ENCODE measurements at places on chromosomes 4 and X. TPM values are rescaled to one million over a fixed set of nuclear protein-coding genes. Genes with fewer than 3 reads are reported as not detected.

DNA sequence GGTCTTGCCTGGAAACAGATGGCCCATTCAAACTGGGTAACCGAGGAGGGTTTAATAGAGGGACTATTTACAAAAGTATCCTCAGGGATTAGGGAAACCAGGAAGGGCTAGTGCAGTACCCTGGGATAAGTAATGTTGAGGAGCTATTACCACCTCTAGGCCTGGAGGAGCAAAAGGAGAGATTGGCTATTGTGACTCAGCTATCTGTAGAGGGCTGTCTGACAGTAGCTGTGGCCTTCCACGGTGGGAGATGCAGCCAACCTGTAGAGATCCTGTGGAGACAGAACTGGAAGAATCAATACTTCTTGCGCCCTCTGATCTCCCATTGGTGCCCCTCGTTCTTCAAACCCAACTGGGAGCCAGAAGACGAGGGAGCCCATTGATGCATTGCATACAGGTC is 34.1 kb upstream of the RPS6KA3 start:
- no peaks in the 10 kb centered on the region for H3K36me3 ChIP-seq
- no peak for DNase-seq
- H3K4me1 ChIP-seq, result no peaks in the 10 kb centered on the region
- H3K27me3 ChIP-seq, result no peaks in the 10 kb centered on the region
- no peak overlapping the region for H3K4me3 ChIP-seq

DNA sequence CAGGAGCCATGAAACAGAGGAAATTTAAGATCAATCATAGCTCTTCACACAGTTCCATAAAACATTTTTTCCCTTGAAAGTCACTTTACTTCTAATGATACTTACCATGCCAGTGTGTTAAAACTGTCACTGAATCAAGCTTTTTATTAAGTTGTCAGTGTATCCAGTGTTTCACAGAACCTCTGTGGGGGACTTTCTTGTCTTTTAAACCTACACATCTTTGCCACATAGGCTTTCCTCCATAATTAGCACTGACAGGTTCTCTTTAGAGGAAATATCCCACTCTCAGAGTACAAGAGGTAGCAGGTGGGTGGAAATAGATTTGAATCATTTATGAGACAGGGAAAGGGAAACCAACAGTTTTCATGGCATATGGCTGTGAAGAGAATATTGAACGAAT is 25.8 kb upstream of the DYNLT3 start:
- DNase-seq, result no peak
- H3K27me3 ChIP-seq, result no peaks in the 10 kb centered on the region
- H3K27ac ChIP-seq, result no peak overlapping the region
- no peaks in the 10 kb centered on the region for H3K4me1 ChIP-seq
- H3K4me3 ChIP-seq, result no peak overlapping the region

DNA sequence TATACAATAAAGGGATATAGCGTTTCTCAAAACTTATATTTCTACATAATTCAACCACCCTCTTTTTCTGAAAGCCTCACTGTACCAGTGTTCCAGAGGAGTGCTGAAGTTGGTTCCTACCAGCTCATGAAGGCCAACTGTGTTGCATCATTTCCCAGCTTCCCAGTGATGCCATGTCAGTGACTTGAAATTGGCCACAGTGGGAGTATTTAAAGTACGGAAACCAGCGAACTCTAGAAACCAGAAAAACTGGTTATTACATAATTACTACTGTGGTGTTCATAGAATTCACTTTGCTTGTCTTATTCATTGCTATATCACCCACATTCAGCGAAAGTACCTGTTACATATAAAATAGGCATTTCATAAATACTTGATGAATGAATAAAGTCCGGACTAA is 135.4 kb downstream of the GC start:
- H3K36me3 ChIP-seq, result no peaks in the 10 kb centered on the region
- H3K4me1 ChIP-seq, result no peaks in the 10 kb centered on the region
- no peaks in the 10 kb centered on the region for H3K27me3 ChIP-seq
- H3K27ac ChIP-seq, result no peak overlapping the region
- H3K4me3 ChIP-seq, result no peak overlapping the region

DNA sequence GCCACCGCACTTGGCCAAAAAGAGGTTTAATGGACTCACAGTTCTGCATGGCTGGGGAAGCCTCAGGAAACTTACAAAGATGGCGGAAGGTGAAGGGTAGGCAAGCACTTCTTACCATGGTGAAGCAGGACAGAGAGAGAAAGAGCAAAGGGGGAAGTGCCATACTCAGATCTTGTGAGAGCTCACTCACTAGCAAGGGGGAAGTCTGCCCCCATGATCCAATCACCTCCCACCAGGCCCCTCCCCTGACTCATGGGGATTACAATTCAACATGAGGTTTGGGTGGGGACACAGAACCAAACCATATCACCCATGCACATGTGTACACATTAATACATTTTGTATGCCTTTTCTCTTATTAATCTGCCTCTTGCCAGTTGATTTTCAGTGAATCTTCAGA is 77.2 kb upstream of the HSD17B10 start:
- DNase-seq, result no peak
- H3K4me3 ChIP-seq, result no peak overlapping the region
- H3K27ac ChIP-seq, result no peak overlapping the region
- no peaks in the 10 kb centered on the region for H3K4me1 ChIP-seq

DNA sequence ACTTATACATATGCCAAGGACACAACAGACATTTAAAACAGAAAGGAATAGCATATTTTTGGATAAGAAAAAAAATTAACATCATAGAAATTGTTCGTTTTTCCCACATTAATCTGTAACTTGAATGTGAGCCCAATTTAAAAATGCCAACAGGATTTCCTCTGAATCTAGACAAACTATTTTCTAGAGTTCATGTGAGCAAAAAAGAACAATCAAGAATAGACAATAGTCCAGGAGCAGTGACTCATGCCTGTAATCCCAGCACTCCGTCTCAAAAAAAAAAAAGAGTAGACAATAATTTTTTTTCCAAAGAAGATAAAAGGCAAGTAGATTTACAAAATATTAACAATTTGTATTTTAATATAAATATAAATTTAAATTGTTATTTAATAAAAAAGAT is 73.7 kb upstream of the DUSP21 start:
- H3K4me3 ChIP-seq, result no peak overlapping the region
- no peaks in the 10 kb centered on the region for H3K36me3 ChIP-seq
- H3K27ac ChIP-seq, result no peak overlapping the region
- no peaks in the 10 kb centered on the region for H3K27me3 ChIP-seq
- no peak for DNase-seq

DNA sequence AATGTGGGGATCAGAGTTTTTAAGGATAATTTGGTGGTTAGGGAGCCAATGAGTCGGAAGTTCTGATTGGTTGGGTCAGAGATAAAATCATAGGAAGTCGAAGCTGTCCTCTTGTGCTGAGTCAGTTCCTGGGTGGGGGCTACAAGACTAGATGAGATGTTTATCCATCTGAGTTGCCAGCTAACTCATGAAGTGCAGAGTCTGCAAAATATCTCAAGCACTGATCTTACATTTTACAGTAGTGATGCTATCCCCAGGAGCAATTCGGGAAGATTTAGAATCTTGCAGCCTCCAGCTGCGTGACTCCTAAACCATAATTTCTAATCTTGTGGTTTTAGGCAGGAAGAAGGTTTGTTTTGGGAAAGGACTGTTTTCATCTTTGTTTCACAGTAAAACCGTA is 565.8 kb upstream of the SPANXN1 start:
- H3K27ac ChIP-seq, result no peak overlapping the region
- H3K4me1 ChIP-seq, result no peaks in the 10 kb centered on the region
- H3K36me3 ChIP-seq, result no peaks in the 10 kb centered on the region
- no peak for DNase-seq
- no peaks in the 10 kb centered on the region for H3K27me3 ChIP-seq

GRCh38 chr4:177287255-177287654 is 22.4 kb upstream of the NEIL3 start:
- no peaks in the 10 kb centered on the region for H3K27me3 ChIP-seq
- H3K27ac ChIP-seq, result no peak overlapping the region
- H3K36me3 ChIP-seq, result no peaks in the 10 kb centered on the region

DNA sequence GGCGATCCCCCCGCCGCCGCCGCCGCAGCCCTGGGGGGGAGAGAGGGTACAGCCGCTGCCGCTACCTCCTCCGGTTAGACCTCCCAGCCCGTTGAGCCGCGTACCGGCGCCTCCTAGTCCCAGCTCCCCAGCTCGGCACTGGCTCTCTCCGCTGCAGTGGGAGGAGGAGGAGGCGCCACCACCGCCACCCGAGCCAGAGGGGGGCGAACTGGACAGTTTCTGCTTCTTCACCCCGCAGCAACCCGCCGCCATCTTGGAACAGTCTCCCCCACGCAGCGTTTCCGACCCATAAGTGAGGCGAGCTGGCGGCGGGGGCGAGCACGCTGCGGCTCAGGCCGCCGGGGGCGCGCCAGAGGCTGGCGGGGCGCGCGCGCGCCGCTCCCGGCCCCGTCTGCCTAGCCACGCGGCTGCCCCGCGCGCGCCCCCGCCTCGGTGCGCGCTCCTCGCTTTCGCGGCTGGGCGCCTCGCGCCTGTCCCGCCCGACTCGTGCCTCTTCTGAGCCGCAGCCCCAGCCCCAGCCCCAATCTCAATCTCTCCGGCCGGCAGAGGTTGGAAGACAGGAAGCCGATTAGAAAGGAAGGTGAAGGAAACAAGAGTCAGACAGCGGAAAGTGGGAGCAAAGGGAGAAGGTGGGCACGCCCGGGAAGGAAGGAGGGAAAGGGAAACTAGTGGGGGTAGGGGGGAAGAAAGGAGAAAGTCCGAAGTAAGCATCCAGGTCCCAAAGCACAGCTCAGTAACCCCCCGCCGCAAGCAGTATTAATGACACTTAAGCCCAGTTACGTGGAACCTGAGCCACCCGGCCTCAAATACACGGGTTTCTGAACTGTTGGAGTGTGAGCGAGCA is at the start of gene AMMECR1:
Gene AMMECR1, minus strand, starts transcription at position 266 of the 844 bp plus-strand sequence. Its CDS starts 14 bp downstream, at position 252.
- H3K36me3 ChIP-seq, result no peaks in the 10 kb centered on the region
- H3K4me1 ChIP-seq, result no peaks in the 10 kb centered on the region
- DNase-seq, result peak; percentile 79
- no peaks in the 10 kb centered on the region for H3K27me3 ChIP-seq

GRCh38 chr4:169658975-169659715 is 38.8 kb downstream of the CLCN3 start:
- peaks cover 3% of the 10 kb centered on the region for H3K36me3 ChIP-seq
- peak overlapping the region; percentile 65 for H3K27ac ChIP-seq
- H3K4me1 ChIP-seq, result no peaks in the 10 kb centered on the region
- no peaks in the 10 kb centered on the region for H3K27me3 ChIP-seq
- H3K4me3 ChIP-seq, result no peak overlapping the region

DNA sequence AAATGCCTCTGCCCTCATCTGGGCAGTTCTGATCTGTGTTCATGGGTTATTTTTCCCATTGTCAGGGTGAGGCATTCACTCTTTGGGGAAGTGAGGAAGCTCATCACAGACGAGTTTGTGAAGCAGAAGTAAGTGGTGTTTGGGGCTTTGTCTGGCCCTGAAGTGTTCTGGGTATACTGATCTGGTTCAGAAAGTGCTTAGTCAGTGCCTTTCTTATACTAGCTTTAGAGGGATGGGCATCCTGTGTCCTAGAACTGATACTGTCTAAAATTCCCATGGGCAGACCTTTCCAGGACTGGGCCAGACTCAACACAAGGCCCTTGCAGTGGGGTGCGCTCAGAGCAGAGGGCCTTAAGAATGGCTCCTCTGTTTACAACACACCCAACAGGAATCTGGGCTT is 6.4 kb downstream of the TRO start:
- H3K4me3 ChIP-seq, result no peak overlapping the region
- H3K36me3 ChIP-seq, result no peaks in the 10 kb centered on the region
- peaks cover 6% of the 10 kb centered on the region for H3K4me1 ChIP-seq
- no peaks in the 10 kb centered on the region for H3K27me3 ChIP-seq
- DNase-seq, result no peak
- H3K27ac ChIP-seq, result no peak overlapping the region

DNA sequence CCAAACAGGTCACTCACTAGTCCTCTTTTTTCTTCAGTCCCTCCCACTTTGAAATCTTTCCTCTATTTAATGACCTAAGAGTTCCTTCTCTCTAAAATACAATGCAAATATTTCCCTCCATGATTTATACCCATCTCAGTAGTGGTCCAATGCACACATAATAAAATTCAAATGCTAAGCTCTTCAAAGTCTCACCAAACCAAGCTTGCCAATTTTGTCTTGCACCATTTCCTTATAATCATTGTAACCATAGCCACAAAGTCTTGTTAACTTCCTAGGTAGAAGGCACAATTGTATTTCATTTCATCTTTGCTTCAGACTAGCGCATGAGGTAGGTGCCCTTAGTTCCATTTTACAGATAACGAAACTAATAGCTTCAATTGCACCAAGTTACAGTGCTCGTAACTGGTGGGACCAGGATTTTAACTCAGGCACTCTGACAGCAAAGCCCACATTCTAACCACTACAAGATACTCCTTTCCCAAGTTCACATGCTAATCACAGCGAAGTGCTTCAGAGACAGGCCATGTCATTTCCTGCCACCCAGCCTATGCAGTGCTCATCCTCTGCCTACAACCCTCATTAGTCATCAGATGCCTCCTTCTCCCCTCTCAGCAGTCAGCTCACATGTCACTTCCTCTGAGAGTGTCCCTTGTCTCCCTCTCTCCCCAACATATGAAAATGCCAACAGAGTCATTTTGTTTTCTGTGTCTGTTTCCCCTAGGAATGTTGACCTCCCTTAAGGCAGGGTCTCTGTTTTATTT is 66.9 kb upstream of the PPARGC1A start:
- H3K27me3 ChIP-seq, result no peaks in the 10 kb centered on the region
- H3K27ac ChIP-seq, result no peak overlapping the region
- no peak overlapping the region for H3K4me3 ChIP-seq
- H3K36me3 ChIP-seq, result no peaks in the 10 kb centered on the region

DNA sequence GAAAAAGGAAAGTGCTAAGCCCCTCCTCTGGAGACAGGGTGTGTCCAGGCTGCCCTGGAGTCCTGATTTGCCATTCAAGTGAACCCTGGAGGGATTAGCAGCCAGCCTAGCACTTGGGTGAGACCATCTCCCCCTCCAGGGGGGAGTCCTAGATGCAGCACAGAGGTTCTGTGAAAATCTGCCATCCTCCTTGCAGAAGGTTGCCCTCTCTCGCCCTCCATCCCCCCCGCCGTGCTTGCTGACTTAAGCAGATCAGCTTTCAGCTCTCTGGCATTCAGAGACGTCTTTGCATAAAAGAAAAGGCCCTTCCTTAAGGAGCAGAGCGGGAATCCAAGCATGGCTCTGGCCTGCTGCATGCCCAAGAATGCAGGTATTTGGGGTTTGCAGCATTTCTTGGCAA is 102.1 kb upstream of the SCML1 start:
- no peaks in the 10 kb centered on the region for H3K4me1 ChIP-seq
- H3K27ac ChIP-seq, result no peak overlapping the region
- no peak for DNase-seq
- no peaks in the 10 kb centered on the region for H3K36me3 ChIP-seq
- H3K27me3 ChIP-seq, result no peaks in the 10 kb centered on the region
- no peak overlapping the region for H3K4me3 ChIP-seq

DNA sequence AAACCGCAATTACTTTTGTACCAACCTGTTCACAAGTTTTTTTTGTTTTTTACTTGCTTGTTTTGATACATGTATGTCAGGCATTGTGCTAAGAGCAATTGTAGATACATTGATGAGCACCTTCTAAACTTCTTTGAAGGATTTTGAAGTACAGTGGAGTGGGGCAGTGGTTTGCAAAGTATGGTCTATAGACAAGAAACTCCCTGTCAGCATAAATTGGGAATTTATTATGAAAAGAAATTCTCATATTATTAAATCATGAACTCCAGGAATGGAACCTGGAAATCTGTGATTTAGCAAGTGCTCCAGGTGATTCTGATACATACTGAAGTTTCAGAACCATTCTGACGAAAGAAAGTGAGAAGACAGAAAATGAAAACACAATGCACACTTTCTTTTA is 733.4 kb downstream of the C4orf33 start:
- no peak overlapping the region for H3K4me3 ChIP-seq
- no peaks in the 10 kb centered on the region for H3K27me3 ChIP-seq
- H3K4me1 ChIP-seq, result no peaks in the 10 kb centered on the region

The TBC1D1 gene
- 58.1 TPM for total RNA-seq

The ASMT gene
- not detected for total RNA-seq

The EFNB1 gene
- total RNA-seq, result 7.8 TPM

The TCEAL6 gene
- total RNA-seq, result not detected

The DLG3 gene
- total RNA-seq, result 8.3 TPM

The PDGFRA gene
- 0.32 TPM for total RNA-seq

The NWD2 gene
- total RNA-seq, result not detected

The GABRQ gene
- not detected for total RNA-seq

The TMPRSS11F gene
- not detected for total RNA-seq
